Nephron progenitor cell (in vitro differentiated cells): ENCODE measurements at places on chromosomes 6 and 20.

GRCh38 chr20:49887251-49888211 is 27.8 kb downstream of the SPATA2 start:
- DNase-seq = no peak

DNA sequence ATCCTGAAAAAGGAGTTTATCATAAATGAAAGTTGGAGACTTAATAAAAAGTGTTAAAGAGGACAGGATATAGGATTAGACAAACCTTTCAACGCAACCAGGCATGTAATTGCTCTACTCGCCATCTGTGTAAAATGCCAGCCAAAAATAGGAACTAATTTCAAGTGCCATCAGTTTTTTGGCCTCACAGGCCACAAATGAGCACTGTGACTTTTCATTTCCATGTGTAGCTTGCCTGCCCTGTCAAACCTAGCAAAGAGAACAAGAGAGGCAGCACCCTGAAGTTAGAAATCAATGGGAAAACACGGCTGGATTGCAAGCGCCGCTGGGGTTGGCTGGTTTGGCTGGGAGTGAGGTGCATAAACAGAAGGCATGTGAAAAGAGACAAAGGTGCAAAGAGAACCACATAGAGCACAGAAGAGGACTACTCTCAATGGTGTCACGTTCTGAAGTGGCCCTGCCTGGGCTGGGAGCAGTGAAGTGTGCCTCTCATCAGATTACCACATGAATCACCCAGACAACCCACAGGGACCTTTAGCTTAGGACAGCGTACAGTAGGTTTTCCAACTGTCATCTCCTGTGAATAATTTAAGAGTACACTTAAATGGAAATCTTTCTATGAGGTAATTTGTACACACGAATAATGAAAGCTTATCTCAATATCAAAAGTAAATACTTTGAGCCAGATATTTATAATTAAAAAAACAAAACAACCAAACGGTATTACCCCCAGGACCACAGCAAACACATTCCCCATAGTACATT is 78.0 kb upstream of the NHSL1 start:
- DNase-seq = peak; percentile 24

- no peak for DNase-seq
Measured at GRCh38 chr6:786946-787763, 94.2 kb upstream of the EXOC2 start.

- DNase-seq = no peak
Measured at GRCh38 chr20:329851-330232, 4.5 kb downstream of the SOX12 start.

DNA sequence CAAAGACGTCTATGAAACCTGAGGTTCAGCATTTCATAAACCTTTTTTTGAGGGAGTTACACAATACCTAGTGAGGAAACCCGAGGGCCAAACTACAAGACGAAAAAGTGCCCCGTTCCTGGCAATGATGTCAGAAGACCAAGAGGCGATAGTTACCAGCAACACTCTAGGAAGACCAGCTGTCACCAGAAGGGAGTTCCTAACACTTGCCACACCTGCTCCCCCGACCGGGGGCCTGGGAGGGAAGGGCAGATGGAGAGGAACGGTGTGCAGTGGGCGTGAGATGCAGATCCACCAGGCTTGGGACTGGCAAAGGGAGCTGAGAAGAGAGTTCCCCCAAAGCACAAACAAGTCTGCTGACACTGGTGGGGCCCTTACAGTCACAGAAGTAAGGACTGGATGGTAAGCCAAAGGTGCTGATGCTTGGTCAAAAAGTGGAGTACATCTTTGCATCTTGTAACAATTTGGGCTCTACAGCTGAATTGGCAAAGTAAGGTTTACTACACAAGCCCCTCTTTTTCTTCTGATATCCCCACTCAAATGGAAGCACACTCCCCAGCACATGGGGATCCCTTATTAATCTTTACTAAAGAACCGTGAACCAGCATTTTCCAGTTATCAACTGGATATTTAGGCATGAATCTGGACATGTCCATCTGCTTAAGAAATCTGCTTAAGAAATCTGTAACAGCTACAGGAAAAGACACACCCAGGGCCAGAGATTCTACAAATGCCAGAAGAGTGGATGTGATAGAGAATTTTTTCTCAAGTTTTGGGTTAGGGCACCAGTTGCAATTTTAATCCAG is 38.5 kb downstream of the PANK2 start:
- DNase-seq = no peak

GRCh38 chr6:134730013-134730412 is 219.9 kb downstream of the ALDH8A1 start:
- DNase-seq = no peak

DNA sequence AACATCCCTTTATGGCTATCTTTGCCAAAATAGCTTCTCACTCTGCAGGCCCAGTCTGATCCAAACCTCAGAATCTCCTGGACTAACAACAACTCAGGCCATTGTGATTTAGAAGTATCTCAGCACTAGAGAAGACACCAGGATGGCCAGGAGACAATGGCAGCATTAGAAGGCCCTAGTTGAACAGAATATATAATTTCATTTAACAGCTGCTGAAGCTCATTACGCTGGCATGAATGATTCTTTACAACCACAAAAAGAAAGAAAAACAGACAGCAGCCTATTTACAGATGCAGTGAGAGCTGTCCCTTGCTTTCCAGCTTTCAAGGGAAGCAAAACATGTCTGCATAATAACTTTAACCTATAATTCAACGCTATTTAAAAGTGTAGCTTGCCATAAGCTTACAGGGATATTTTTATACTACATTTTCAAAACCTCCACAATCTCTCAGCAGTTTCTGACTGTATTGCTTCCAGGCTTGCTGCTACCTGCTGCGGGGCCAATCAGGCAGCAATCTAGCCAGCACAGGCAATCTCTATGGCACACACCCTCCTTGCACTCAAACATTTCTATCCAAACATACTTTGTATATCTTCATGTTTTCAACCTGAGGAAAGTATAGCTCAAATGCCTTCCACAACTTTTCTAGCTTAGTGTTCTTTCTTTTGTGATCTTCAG is 107.3 kb downstream of the OGFRL1 start:
- no peak for DNase-seq

- DNase-seq = no peak
Measured at GRCh38 chr6:87706187-87706966, 4.3 kb upstream of the AKIRIN2 start.

GRCh38 chr6:71383901-71384489 is 95.4 kb downstream of the OGFRL1 start:
- DNase-seq = peak; percentile 25

- DNase-seq = no peak
Measured at GRCh38 chr6:24441599-24441904, 38.8 kb downstream of the MRS2 start.

DNA sequence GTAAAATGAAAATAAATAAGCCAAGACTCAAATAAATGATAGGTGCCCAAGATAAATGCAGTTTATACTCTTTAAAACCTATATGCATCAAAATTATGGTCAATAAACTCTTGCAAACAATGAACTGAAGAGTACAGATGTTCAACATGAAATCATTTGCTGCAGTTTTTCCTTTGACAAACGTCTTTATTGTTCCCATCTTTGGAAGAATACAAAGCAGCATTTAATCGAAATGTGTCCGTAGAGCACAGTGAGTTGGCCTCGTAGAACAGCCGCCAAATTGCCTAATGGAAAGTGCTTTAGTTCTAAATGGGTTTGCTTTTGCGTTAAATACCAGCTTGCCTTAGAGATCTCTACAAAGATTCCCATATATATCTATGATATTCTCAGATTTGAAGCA is 447.4 kb downstream of the PKHD1 start:
- no peak for DNase-seq

DNA sequence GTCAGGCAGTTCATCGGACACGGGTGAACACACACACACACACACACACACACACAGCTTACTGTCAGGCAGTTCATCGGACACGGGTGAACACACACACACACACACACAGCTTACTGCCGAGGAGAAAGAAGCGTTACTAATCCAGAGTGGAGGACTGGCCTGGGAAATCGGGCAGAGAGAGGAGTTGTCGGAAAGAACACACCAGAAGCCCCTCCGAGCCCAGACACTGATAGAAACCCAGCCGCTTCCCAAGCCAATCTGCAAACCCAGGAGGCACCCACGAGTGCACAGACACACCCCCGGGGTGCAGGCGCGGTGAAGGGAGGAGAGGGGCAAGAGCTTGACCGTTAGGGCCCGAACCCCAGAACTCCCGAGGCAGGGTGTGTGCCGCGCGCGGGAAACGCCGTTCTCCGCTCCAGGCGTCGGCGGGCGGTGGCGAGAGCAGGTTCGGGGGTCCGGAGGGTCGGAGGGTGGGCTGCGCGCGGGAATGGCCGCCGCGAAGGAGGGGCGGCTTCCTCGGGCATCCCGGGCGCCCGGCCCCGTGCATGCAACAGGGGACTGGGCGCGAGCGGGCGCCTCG is 636 bp downstream of the ELOVL2 start:
- peak; percentile 52 for DNase-seq
